Suprapubic skin (tissue), 4 donors: ENCODE measurements at places on chromosomes 4 and X.

DNA sequence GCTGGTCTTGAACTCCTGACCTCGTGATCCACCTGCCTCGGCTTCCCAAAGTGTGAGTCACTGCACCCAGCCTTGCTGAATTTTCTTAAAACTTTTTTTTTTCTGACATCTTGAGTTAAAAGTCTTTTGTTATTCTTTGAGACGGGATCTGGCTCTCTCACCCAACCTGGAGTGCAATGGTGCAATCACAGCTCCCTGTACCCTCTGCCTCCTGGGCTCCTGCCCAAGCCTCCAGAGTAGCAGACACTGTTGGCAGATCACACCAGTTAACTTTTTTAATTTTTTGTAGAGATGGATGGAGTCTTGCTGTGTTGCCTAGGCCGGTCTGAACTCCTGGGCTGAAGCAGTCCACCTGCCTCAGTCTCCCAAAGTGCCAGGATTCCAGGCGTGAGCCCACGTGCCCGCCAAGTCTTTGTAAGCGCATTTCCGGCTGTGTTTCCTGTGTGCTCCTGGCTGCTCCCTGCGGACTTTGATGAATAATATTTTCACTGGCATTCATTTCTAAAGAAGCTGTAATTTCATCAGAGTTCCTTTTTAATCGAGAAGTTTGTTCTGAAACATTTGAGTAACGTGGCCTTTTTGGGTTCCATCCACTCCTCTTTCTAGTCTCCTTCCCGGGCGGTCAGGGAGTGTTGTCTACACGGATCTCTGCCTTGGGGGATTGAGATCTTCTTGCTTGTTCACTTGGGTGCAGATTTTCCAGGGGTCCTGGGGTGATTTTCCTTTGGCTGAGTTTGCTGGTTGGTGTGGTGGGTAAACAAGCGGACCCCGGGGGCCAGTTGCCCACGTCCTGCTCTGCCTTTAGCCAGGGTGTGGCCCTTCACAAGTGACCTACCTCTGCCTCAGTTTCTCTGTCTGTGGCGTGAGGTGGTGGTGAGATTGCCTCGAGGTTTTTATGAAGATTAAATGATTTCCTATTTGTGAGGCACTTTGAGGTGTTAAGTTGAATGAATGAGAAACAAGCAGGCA is 44.4 kb downstream of the PCGF3 start:
- H3K27ac ChIP-seq: no peak overlapping the region
- no peak for DNase-seq
- H3K36me3 ChIP-seq: peaks cover 43% of the 10 kb centered on the region
- no peaks in the 10 kb centered on the region for H3K27me3 ChIP-seq
- H3K4me3 ChIP-seq: no peak overlapping the region

- H3K27me3 ChIP-seq: no peaks in the 10 kb centered on the region
- H3K4me1 ChIP-seq: no peaks in the 10 kb centered on the region
- no peak overlapping the region for H3K4me3 ChIP-seq
- no peak overlapping the region for H3K27ac ChIP-seq
- H3K36me3 ChIP-seq: no peaks in the 10 kb centered on the region
Observed at GRCh38 chr4:147339100-147339499, 141.8 kb upstream of the EDNRA start.

GRCh38 chr4:56817840-56818491 is 3.5 kb downstream of the SPINK2 start:
- H3K4me1 ChIP-seq: peaks cover 9% of the 10 kb centered on the region
- DNase-seq: no peak
- peaks cover 16% of the 10 kb centered on the region for H3K27me3 ChIP-seq
- no peak overlapping the region for H3K4me3 ChIP-seq

DNA sequence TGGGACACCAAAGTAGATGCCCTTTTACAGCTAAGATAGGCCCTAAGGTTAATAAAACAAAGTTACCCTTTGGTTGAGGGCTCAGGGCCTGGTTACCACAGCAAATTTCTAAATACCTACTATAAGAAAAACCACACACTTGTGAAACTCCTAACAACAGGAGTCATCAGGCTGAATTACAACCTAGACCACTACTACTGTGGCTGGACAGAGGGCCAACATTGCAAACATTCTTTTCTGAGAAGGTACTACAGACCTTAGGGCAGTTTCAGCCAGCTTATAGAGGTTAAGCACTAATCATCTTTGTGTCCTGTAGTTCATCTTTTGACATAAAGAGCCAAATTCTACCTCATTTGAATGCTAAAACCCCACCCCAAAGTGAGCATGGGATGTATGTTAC is 504.0 kb downstream of the RAPGEF2 start:
- no peak overlapping the region for H3K27ac ChIP-seq
- no peak overlapping the region for H3K4me3 ChIP-seq
- no peak for DNase-seq
- no peaks in the 10 kb centered on the region for H3K27me3 ChIP-seq
- no peaks in the 10 kb centered on the region for H3K4me1 ChIP-seq

DNA sequence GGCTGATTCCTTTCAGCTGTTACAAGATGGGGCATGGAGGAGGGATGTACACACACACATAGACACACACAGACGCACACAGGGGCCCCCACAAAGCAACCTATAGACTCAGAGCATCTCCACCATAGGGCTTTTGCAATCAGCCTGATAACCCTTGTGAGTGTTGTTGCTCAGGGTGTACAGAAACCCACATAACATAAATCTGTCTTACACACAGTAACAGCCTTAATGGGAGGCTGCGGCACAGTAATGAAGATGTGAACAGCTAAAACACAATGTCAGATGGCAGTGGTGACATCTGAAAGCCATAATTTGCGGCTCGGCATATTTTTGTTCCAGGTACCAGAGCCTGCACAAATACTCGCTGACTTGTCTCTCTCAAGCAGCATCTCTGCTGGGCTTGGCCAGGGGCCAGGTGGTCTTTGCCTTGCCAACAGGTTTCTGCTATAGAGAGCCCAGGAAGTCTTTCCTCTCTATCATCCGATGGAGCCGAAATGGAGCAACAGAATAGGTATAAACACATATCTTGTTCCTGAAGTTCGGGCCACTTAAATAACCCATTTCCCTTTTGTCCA is 357.2 kb upstream of the GATB start:
- no peaks in the 10 kb centered on the region for H3K36me3 ChIP-seq
- no peak overlapping the region for H3K27ac ChIP-seq
- no peaks in the 10 kb centered on the region for H3K27me3 ChIP-seq

DNA sequence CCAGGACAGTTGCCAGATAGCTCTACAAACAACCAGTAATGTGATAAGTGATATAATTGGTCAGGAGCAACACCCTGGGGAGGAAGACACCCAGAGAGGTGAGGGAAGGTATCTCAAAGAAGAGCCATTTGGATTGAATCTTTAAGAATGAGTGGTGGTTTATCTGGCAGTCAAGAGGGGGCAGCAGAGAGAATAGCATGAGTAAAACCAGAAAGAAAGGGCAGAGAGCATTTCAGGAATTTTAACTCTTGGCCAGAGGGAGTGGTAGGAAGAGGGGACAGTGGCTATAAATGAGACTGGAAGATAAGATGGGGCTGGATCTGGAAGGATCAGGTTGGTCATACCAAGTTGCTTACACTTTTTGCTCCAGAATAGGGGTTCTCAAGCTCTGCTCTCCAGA is 5.9 kb upstream of the SEPTIN6 start:
- H3K4me1 ChIP-seq: no peaks in the 10 kb centered on the region
- DNase-seq: no peak
- no peaks in the 10 kb centered on the region for H3K27me3 ChIP-seq

DNA sequence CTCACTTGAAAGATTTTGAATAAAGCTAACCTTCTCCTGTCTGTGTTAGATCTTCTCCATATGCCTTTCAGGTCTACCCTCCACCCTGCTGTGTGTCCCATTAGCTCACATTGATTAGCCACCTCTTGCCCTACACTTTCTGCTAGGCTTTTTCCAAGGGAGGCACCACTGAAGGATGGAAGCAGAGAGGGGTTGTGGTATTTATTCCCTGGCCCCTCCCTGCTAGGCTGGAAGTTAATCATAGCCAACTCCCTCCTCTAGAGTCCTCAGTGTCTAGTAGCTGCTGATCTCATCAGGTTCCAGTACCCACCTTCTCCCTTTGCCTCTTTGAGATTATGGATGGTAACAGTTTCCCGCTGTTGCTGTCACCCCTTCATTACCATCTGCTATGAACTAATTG is 8.9 kb upstream of the SMIM43 start:
- peaks cover 21% of the 10 kb centered on the region for H3K27me3 ChIP-seq
- H3K4me1 ChIP-seq: no peaks in the 10 kb centered on the region
- no peak overlapping the region for H3K27ac ChIP-seq
- DNase-seq: no peak
- no peak overlapping the region for H3K4me3 ChIP-seq

DNA sequence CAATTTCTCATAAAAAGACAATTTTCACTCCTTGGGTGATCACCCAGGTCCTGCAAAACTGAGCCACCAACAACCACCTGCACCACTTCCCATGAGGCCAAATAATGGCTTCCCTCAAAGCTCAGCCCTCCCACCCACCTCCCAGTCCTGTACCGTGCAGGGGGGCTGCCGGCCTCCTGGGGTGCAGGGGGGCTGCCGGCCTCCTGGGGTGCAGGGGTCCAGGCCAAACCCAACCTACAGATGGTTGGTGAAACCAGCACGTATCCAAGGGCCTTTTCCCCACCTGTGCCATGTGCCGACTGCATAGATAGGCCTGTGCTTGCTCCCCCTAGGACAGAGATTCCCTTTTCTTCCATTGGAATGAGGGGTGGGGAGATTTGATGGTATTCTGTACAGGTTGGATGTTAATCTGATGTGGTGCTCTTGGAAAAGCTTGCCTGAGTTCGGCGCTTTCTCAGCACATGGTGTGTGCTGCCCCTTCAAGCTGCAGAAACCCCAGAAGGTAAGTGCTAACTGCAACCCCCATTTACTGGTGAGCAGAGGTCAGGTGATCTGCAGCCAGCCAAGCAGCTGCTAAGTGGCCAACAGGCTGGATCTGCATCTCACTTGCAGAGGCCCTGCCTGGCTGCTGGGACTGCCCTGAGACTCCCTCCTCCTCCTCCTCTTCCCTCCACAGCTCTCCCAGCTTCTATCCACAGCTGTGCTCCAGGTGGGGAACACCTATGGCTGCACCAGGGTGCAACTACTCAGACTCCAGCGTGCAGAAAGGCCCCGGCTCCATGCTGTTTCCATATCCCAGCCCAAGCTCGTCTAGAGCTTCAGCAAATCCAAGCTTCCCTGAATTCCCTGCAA is 38.8 kb downstream of the FRG1 start:
- no peaks in the 10 kb centered on the region for H3K27me3 ChIP-seq
- no peaks in the 10 kb centered on the region for H3K36me3 ChIP-seq
- no peak for DNase-seq

DNA sequence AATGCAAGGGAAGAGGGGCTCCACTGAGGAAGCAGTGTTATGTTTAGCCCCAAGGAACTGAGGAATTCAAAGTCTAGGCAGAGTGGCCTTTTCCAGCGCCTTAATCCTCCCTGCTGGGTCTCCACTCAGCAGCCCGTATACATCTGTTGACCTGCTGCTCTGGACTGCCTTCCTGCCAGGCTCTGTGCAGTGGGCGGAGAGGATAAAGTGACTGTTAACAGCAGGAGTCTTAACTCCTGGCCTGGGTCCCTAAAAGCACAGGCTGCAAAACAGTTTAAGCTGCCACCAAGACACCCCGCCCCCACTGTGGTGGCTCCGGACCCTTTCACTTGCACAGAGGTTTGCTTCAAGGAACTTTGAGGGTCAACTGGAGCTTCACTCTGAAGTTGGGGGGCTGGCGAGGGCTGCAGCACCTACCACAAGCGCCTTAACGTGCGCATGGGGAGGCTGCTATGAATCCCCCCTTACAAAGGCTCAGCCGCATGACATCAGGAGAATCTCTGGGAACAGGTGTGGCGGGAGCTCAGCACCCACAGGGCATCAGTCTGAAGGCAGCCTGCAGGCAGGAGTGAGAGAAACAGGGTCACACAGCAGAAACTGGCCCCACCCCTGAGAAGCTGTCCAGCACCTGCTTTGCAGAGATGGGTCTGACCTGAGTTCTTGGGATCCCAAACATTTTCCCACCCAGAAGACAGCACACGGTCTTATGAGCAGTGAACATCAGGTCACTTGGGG is 358.2 kb upstream of the GATB start:
- no peaks in the 10 kb centered on the region for H3K27me3 ChIP-seq
- no peaks in the 10 kb centered on the region for H3K36me3 ChIP-seq
- no peak for DNase-seq
- no peak overlapping the region for H3K27ac ChIP-seq
- H3K4me3 ChIP-seq: no peak overlapping the region

DNA sequence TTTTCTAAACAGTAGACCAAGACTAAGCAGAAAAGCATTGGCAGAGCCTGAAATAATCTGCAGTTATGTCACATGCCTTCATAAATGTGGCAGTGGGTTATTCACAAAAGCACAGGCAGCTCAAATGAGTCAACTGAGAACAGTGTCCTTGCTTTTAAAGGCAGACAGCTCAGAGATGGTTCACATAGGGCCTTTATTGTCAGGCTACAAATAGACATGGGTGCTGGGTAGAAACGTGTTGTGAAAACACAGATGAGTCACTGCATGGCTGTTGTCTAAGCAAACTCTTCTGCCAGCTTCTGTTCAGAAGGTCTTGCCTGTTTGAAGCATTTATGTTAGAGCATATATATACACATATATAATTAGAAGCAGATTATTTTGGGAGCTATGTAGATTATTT is 118.0 kb downstream of the SLC4A4 start:
- H3K36me3 ChIP-seq: no peaks in the 10 kb centered on the region
- DNase-seq: no peak
- H3K4me1 ChIP-seq: no peaks in the 10 kb centered on the region
- no peak overlapping the region for H3K27ac ChIP-seq
- H3K27me3 ChIP-seq: no peaks in the 10 kb centered on the region

- peaks cover 13% of the 10 kb centered on the region for H3K27me3 ChIP-seq
- H3K4me1 ChIP-seq: no peaks in the 10 kb centered on the region
- no peaks in the 10 kb centered on the region for H3K36me3 ChIP-seq
- no peak overlapping the region for H3K27ac ChIP-seq
Observed at GRCh38 chr4:7411491-7411890, 23.2 kb downstream of the PSAPL1 start.

DNA sequence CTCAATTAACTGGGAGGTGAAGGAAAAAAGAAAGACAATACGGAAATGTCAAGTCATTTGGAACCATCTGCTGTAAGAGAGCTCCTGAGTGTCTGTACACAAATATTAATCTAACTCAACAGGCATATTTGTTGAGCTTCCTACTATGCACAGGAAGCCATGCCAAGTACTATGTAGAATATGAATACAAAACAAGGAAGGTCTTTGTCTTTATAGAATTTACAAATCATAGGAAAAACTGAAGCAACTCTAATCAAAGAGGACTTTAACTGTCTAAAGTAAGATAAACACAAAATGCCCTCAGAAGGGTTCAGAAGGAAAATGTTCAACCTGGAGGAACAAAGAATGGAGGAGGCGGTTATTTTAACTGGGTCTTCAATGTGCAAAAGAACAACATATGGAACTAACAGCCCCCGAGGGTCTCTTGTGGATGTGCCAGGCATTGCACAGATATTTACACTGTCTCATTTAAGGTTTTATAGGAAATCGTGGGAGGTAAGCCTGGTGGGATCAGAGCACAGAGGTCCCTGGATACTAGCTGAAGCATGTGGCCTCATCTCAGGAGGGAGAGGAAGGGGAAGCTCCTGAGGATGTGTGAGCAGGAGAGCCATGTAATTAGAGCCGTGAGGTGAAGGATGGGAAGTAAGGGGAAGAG is 5.8 kb downstream of the FAM114A1 start:
- H3K4me1 ChIP-seq: peaks cover 49% of the 10 kb centered on the region
- peak overlapping the region; percentile 70 for H3K27ac ChIP-seq
- no peaks in the 10 kb centered on the region for H3K27me3 ChIP-seq
- no peak overlapping the region for H3K4me3 ChIP-seq
- no peak for DNase-seq
